CD4-positive, alpha-beta T cell treated with Interleukin-15 for 1 hour (primary cell): ENCODE measurements at places on chromosomes 1 and 21.

GRCh38 chr1:17289721-17290120 lies 18.3 kb upstream of the PADI4 start:
- no peak for DNase-seq

DNA sequence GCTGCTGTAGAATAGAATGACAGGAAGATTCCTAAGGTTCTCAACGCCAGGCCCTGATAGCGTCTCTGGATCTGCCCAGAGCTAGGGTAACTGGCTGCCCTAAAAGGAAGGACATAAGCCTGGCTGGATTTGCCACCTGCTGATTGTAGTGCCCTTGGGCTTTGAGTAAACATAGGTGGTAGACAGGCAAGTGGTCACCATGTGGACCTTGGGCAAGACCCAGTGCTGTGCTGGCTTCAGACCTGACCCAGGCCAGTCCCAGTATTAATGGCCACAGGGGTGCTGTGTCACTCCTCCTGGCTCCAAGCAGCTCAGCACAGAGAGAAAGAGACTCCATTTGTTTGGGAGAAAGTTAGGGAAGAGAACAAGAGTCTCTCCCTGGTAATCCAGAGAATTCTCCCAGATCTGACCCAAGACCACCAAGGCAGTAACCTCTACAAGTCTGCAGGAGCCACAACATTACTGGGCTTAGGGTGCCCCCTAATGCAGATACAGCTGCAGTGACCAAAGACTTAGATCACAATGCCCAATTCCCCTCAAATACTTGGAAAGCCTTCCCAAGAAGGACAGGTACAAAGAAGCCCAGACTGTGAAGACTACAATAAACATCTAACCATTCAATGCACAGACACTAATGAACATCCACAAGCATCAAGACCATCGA lies 44.5 kb downstream of the PHTF1 start:
- no peak for DNase-seq

DNA sequence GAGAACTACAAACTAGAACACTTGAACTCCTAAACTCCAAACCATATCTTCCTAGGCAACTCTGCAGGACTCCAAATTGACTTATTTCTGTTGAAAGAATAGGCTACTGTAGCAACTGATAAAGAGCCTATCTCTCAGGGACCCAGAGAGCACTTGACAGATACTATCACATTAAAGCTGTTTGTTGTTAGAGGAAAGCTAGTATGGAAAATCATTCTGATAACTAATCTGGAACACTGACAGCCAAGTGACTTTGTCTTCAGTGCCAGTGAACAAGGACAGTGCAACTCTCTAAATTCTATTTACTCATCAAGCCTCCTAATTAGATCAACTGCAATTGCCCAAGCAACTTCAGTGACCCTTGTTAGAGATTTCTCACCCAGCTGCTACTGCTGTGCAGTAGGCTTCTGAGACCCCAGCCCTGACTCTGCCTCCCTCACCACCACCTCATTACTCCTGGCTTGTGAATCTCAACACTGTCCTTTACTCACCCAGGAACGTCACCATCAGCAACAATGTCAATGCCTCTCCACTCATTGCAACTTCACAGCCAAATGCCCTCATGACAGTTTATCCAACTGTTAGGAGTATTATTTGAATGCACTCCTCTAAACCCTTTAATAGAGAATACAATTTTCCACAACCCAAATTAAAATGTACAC lies 7.4 kb upstream of the RGS13 start:
- no peak for DNase-seq

GRCh38 chr1:172122381-172122780 lies 281.1 kb downstream of the DNM3 start:
- no peak for DNase-seq

DNA sequence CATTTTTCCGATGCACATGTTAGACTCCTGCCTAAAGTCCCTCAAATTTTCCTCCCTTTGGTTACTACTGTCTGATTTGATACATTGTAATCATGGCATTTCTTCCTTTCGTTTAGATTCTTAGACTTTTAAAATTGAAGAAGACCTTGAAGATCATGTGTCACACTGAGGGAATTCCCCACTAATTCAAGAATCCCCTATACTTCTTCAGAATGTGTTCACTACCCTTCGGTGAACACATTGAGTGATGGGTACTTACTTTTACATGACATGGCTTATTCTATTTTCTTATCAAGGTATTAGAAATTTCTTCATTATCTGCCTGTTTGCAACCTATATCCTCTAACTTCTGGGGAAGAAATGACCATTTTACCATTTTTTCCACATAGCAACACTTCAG lies 85.9 kb downstream of the LHX8 start:
- no peak for DNase-seq

GRCh38 chr1:208604295-208604694 lies 360.1 kb upstream of the PLXNA2 start:
- DNase-seq = no peak

DNA sequence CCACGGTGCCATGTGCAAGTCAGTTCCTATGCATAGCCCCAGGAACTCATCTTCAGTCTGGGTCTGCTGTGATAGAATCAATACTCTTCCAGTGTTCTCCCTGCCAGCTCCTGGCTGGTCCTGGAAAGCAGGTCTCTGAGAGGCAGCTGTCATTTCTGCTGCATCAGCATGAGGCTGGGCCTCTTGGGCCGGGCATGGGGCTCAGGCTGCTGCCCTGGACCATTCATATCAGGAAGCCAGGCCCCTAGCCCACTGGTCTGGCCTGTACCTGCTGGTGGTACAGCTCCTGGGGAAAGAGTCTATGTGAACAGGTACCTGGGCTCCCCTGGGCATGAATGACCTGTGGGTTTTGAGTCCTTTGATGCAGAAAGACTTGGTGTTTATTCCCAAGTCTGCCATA lies 173.6 kb upstream of the CSF3R start:
- DNase-seq = no peak

DNA sequence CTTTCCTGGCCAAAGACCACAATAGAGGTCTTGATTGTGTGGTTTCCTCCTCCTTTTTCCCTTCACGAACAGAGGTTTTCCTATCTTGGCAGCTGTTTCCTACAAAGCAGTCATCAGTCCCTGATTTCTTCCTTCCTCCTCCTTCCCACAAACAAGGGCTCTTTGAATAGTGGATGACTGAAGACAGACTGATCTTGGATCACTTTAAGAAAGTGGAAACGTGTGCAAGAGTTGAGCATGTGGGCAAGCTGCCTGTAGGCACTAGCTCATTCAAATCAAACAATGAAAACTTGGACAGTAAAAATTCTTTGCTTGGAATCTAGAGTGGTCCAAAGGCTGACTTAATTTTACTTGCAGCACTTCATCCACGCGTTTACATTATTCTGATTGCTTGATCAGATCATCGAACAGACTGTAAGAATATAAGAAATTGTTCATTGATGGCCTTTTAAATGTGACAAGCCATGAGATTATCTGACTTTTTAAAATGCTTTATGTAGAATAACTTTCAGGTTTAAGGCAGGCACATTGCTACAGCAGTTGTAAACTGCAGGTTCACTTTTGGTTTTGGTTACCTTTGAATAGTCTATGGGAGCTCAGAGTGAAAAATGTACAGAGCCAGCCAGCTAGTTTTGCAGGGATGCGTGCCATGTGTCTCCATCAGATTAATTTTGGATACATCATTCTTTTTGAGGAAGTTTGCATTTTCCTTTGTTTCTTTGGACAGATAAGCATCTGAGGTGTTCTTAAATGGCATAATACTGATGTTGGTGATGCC lies 34.4 kb downstream of the ADGRL2 start:
- no peak for DNase-seq

- DNase-seq = no peak
Observed at GRCh38 chr1:92410706-92411105, 76.0 kb downstream of the GFI1 start.

- DNase-seq = no peak
Observed at GRCh38 chr1:59556398-59556797, 258.4 kb upstream of the HOOK1 start.

GRCh38 chr1:86618358-86618757 lies 71.5 kb downstream of the CLCA4 start:
- no peak for DNase-seq

- DNase-seq = peak; percentile 72
Observed at GRCh38 chr21:45542242-45542666, at the start of gene SLC19A1. Gene SLC19A1 (minus strand): TSS chr21:45542440. CDS start chr21:45537959, 4,481 bp downstream.

DNA sequence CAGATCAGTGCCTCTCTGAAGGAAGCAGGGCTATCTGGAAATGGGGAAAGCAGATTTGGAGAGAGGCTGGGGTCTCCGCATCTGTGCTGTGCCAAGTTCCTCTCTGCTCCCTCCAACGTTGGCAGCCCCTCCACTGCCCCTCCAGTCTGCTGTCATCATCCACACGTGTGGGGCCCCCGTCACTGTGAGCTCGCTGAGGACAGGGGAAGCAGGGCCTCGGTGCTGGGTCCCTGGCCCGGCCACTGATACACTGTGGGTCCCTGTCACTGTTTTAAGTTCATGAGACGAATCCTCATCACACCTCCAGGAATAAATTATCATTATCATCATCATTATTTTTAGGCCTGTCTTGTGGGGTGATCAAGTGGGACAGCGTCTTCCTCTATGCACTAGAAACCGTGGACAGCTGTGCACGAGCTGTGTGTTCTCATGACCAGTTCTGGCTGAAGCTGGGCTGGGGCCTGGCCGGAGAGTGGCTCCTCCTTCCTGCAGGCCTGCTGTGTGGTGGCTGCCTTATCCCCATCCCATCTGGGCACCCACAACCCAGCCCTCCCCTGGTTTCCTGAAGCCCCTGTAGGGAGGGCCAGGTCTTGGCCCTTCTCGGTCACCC lies 52.2 kb downstream of the DMRTB1 start:
- no peak for DNase-seq

GRCh38 chr1:227745568-227746265 lies 10.5 kb downstream of the SNAP47 start:
- DNase-seq = no peak

- peak; percentile 81 for DNase-seq
Observed at GRCh38 chr1:41662061-41662764, 177.7 kb upstream of the EDN2 start.

GRCh38 chr1:227944090-227944930 lies 3.4 kb downstream of the WNT9A start:
- DNase-seq = no peak

DNA sequence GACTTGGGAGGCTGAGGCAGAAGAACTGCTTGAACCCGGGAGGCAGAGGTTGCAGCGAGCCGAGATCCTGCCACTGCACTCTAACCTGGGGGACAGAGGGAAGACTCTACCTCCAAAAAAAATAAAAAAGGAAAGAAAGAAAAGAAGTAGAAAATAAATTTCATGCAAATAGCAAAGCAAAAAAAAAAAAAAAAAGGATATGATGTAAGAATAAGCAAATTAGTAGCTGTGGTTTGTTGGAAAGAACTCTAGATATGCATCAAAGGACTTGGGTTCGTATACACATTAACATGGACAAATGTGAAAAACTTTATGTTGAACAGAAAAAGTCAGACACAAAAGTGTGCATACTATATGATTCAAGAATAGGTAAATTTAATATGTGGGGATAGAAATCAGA lies 11.9 kb downstream of the WASF2 start:
- no peak for DNase-seq

GRCh38 chr1:172673761-172674160 lies 14.9 kb downstream of the FASLG start:
- no peak for DNase-seq

DNA sequence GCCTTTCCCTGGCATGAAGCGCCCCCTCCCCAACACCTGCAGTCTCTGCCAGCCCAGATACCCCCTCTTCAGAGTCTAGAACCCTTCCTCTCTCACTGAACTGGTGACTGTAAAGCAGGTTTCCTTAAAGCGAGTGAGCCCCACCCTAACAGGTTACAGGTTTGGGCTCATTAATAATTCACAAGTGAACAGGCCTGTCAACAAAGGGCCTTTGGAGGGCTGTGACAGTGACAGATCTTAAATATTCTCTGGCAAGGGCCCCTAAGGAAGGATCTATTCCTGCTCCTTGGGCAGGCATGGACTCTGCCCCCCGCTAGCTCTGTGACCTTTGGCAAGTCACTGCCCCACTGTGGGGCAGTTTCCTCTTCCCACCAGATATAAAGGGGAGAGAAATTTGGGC lies 5.6 kb upstream of the TTC39A start:
- no peak for DNase-seq

GRCh38 chr1:30768830-30769718 lies 11.5 kb upstream of the LAPTM5 start:
- DNase-seq = peak; percentile 55

- DNase-seq = peak; percentile 91
Observed at GRCh38 chr1:11735854-11736745, at the start of gene AGTRAP. Gene AGTRAP (plus strand): TSS chr1:11736136. CDS start chr1:11736209, 73 bp downstream.

DNA sequence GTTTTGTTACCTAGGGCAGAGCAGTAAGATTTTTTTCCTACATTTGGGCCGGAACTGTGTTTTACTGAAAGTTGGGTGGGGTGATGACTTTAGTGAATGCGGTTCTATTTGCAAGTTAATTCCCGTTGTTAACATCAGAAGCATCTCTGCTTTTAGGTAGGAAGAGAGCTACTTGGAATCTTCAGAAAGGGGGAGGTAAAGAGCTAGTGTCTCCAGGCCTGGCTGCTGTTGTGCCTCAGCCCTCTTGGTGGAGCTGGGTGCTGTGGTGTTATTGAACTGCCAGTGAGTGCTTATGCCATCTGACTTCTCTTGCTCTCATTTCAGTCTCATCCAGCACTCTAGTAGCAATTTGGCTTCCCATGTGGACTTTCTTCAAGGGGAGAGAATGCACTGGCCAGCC lies 3.4 kb downstream of the KDM4A start:
- DNase-seq = no peak

DNA sequence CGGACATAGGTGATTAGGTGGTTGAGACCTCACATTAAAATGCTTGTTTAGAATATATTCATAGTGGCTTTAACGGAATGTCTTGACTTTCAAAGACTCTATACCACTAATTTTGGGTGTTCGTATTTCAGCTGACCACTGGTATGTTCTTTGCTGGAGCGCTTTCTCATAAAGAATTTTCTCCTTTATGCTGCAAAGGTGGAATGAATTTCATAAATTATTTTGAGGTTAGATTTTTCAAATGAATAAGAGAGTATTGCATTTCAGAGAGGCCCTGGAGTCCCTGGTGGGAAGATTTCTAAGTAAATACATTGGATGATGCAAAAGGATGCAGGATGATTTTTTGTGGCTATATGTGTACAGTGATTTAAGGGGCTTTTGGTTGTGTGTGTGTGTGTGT lies 55.8 kb downstream of the HUNK start:
- no peak for DNase-seq

- no peak for DNase-seq
Observed at GRCh38 chr21:28769683-28770082, 223.0 kb downstream of the LTN1 start.

GRCh38 chr1:62177621-62178020 lies 17.0 kb upstream of the L1TD1 start:
- no peak for DNase-seq

GRCh38 chr1:91851130-91852010 lies 34.6 kb downstream of the TGFBR3 start:
- no peak for DNase-seq

DNA sequence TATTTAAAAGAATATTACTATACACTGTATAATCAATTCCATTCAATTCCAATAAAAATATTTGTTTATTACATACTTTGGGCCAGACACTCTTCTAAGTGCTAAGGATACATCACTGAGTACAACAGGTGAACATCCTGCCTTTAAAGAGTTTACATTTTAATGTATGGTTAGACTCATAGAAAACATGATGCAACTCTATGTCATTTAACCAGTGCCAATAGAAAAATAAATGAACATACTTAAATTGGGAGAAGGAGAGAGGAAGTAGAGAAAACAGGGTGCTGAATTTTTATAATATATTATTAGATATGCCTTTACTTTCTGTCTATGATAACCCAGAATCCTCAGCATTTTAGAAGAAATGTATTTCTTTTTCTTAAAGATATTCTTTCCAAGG lies 119.2 kb downstream of the TSEN15 start:
- no peak for DNase-seq

GRCh38 chr1:47388891-47389238 lies 27.2 kb upstream of the FOXE3 start:
- peak; percentile 23 for DNase-seq
